ENCODE measurements at places on chromosomes 11 and 22.

GRCh38 chr11:69052343-69053168 is 3.8 kb downstream of the TPCN2 start:
- no peak for DNase-seq

GRCh38 chr11:36051235-36052144 is 107.6 kb downstream of the LDLRAD3 start:
- DNase-seq = no peak

DNA sequence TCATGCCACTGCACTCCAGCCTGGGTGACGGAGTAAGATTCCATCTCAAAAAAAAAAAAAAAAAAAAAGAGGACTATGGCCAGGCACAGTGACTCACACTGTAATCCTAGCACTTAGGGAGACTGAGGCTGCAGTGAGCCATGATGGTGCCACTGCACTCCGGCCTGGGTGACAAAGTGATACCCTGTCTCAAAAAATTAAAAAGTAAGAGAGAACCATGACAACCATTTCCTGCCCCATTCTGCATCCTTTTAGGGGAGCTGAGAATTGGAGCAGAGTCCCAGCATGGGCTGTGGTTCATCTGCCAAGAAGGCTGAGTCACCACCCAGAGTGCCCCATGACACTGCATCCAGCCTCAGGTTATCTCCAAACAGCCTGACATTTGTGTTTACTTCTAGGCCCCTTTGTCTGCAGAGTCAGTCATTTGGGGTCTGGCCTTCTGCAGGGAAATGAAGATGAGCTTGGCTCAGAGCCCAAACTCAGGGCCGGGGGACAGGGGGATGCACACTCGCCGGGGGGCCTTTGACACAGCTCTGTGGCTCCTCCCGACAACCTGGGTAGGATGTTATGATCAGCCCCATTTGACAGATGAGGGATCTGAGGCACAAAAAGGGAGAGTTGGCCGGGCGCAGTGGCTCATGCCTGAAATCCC is 4.7 kb downstream of the CSDC2 start:
- peak; percentile 38 for DNase-seq

- DNase-seq = no peak
Observed at GRCh38 chr11:126172596-126173038, 38.8 kb downstream of the RPUSD4 start.

DNA sequence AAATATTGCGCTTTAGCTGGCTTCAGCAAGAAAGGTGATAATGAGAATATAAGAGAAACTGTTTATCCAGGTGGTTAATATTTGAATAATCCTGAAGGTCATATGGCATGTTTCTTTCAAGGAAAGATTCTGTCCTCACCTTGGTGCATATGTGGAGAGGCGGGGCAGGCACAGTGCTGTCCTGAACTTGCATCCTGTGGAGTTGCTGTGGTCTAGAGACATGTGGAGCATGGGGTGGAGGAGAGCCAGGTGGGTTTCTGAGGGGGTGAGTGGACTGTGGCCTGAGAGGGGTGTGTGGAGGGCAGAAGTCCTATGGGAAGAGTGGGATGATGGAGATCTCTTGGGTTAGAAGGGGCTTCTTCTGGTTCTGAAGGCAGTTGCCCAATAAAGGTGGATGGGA is 65.5 kb downstream of the GRIK4 start:
- DNase-seq = no peak

- DNase-seq = no peak
Observed at GRCh38 chr11:116701297-116701801, 71.4 kb downstream of the BUD13 start.

DNA sequence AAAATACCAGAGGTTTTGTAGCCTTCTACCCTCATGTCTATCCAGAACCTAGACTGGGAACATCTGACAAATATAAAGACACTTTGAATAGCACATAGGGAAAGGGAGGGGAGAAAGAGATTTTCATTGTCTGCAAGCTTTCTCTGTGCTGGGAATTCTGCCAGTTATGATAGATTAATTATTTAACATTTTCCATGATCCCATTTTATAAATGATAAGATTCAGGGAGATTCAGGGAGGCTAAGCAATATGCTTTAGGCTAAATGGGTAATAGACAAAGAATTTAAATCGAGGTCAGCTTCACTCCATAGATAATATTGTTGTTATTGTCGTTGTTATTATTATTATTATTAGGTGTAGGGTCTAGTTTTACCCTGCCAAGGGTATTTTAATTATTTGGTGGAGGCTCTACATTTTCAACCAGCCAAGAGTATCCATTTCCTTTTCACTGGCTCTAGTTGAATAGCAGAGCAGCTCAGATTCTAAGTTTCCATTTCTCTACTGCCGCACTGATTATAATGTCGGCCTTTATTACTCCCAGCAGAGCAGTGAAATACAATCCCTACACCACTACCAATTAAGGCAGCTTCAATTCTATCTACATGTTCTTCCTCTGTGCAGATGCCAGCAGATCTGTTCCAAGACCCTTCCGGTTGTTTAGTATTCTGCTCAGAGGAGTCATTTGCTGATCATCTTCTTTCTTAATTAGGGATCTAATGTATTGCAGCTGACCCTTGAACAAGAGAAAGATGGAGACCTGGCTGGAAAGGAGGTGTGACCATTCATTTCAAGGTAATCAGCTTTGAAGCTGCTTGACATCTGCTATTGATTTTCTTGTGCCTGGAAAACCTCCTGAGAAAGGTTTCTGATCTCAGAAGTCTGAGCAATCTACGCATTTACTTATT is 23.8 kb upstream of the SYN3 start:
- DNase-seq = no peak

DNA sequence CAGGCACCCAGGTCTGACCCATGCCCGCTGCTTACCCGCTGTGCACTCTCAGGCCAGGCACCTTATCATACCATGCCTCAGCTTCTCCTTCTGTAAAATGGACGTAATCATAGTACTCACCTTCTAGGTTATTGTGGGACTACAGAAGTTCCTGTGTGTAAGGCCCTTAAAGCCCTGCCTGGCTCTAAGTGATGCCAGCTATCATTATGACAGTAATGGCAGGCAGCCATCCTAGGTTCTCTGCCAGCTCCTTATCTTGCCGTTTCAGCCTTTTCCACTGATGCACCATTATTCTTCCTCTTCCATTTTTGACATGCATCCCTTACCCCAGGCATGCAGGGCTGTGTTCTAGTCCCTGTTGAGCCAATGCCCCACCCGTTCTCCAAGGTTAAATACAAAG is 57.9 kb downstream of the DBX1 start:
- DNase-seq = no peak

DNA sequence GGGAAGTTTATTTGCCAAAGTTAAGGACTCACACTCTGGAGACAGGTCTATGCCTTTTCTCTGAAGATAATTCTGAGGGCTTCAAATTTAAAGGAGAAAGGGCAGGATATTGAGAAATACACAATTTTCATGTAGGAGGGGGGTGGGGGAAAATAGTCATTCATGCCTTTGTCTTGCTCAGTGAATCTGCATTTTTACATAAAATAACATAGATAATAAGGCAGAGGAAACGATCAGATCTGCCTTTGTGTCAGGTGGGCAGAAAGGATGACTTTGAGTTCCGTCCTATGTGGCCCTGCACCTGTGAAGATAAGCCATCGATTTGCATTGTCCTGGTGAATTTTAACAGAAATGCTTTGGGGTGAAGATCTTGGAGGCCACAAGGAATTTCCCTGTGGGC is 76.8 kb downstream of the SC5D start:
- DNase-seq = no peak

DNA sequence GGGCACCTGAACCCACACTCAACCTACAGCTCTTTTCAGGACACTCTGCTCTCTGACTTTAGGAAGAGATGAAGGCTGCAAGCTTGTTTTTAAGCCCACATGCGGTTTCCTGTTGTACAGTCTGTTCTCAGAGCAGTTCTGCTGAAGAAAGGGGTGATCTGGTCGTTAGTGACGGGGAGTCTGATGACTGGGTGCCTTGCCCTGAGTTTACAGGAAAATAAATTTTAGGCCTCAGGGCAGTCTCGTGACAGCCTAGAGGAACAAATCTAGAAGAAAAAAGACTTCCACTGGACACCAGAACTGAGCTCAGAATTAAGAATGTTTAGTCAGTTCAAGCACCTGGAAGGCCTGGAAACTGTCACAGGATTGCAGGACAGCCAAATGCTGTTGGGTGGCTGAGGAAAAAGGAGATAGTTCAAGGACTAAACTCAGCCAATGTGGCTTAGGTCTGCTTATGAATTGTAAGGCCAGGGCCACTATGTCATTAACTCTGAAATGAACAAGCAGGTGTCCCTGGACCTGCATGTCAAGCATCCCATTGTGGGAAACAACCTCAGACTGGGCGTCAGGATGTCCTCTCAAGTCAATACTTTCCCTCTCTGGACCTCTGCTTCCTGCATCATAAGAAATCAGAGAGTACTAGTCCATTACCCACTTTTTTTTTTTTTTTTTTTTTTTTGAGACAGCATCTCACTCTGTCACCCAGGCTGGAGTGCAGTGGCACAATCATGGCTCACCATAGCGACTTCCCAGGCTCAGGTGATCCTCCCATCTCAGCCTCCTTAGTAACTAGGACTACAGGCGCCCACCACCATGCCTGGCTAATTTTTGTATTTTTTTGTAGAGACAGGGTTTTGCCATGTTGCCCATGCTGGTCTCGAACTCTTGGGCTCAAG is 5.7 kb downstream of the PIK3IP1 start:
- no peak for DNase-seq

DNA sequence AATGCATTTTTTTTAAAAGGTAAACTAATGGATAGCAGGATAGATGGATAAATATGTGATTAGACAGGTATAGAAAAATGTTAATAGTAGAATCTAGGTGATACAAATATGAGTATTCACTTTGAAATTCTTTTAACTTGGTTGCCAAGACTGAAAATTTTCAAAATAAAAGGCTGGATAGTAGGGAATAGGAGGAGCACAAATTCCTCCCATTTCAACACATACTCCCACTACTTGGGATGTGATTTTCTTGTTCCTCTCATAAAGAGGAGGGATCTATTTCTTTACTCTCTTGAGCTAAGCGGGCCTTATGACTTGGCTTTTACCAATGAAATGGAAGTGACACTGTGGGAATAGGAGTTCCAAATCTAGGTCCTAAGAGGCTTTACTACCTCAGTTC is 35.9 kb downstream of the PIK3C2A start:
- no peak for DNase-seq
